ENCODE measurements at places on chromosomes 5 and 9. TPM values are rescaled to one million over a fixed set of nuclear protein-coding genes. Genes with fewer than 3 reads are reported as not detected.

IL3 gene
- not detected for polyA plus RNA-seq

PTTG1 gene
- polyA plus RNA-seq: 40.1 TPM

PCDHA12 gene
- polyA plus RNA-seq: 0.09 TPM

DNA sequence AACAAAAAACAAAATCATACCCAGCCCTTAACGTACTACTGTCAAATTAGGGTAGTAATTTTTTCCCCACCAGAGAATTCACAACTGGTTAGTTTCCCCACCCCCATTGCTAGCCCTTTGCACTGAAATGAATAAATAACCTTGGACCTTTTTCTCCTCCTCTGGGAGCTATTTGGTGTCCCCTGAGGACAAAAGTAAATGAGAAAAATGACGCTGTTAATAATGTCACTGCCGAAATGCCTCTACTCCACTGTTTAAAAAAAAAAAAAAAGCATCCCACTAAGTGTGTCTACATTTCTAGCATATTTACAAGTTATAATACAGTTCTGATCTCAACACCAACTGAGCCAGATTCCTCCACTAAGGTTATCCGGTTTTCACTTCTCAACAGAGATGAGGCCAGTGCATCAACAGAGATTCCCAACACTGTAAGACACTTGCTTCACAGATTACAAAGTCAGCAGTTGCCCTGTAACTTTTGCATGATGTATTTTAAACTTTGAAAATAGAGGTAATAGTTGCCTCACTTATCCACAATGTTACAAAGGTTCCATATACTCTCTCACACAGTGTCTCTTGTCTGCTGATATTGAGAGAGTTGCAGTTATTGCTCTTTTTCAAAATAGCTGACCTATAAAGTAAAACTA, 5.1 kb upstream of the NFIB start:
- DNase-seq: no peak

- no peak for DNase-seq
Observed at GRCh38 chr5:66903709-66904108, 292.9 kb downstream of the CD180 start.

DNA sequence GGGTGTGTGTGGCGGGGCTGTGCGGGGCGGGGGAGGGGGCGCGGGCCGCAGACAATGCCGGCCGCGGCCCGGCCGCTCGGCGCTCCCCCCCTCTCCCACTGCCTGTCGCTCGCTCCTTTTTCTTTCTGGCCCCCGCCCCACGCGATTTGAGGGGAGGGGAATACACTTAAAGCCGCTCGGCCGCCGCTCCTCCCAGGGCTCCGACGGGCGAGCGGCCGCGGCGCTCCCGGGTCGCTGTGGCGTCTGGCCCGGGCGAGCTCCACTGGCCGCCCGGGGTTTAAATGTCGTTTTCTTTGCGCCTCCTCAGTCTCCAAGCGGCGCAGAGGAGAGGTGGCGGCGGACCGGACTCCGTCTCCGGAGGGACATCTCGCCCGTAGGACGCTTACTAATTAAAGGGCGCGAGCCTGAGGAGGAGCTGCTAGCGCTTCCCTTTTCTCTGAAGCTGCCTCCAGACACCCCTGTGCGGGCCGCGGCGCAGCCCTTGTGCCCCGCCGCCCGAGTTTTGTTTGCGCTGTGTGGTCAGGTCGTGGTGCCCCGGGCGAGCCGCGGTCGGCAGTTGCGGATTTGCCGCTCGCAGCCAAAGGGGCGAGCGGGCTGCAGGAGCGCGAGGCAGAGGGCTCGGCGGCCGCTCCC, 1.4 kb downstream of the ZSWIM6 start:
- no peak for DNase-seq

DNA sequence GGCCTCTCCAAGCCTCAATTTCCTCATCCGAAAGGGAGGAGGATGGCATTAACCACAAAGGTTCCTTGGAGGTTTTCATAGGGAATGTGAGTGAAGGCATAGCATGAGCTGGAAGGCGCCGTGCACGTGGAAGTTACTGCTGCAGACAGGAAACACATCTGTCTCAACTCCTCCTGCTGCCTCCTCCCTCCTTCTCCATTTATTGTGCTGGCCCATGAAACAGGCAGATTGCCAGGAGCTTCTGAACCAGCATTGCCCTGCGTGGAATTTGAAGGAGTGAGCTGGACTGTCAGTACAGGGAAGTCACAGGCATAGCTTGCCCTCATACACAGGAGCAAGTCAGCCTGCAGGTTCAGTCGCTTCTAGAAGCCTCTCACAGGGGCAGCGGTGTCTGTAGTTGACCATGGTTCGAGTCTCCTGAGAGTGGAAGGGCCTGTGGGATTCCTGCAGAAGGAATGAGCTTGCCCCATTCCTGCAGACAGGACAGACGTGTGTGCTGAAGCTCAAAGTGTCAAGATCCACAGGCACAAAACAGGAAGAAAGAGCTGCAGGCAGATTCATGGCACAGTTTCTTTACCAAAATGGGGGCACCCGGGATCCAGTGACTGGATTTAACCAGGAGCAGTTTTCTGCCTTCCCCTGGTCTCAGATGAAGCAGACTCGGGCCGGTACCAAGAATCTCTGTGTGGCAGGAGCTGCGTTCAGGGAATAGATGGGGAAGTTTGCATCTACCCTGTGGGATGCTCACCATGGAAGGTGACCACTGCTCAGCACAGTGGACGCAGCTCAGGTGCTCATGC, 48.7 kb upstream of the CTSL start:
- DNase-seq: no peak

- no peak for DNase-seq
Observed at GRCh38 chr5:927172-928015, 34.7 kb downstream of the TRIP13 start.

- DNase-seq: no peak
Observed at GRCh38 chr5:113283558-113283957, 151.2 kb downstream of the TSSK1B start.

DNA sequence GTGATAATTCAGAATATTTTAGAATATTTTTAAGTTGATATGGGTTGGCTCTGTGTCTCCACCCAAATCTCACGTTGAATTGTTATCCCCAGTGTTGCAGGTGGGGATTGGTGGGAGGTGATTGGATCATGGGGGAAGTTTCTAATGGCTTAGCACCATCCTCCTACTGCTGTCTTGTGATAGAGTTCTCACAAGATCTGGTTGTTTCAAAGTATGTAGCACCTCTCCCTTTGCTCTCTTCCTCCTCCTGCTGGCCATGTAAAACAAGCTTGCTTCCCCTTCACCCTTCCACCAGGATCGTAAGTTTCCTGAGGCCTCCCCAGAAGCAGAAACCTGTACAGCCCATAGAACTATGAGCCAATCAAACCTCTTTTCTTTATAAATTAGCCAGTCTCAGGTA, 214.6 kb upstream of the C9orf72 start:
- no peak for DNase-seq

- DNase-seq: peak; percentile 85
Observed at GRCh38 chr9:82488313-82489200, 500.0 kb downstream of the SPATA31D1 start.

All from right lung (tissue), 10 donors.